ENCODE measurements at places on chromosomes 3 and 15.

DNA sequence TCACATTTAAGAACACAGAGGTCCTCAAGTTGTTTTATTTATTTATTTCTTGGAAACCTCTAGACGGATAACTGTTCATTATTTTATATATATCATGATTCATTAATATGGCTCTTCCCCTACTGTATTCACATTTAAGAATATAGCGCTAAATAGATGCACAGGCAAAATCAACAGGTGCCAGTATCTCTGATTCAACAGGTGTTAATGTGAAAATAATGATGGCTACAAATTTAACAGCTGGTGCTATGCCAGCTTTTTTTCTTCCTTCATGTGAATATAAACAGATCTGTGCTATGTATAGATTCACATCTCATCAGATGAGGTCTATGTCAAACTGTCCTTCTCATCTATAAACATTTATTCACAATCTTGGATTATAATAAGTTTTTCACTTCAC, 218.5 kb upstream of the NR2F2 start:
- no peak for DNase-seq

- DNase-seq: no peak
Measured at GRCh38 chr15:72970933-72971760, 81.1 kb upstream of the NEO1 start.

DNA sequence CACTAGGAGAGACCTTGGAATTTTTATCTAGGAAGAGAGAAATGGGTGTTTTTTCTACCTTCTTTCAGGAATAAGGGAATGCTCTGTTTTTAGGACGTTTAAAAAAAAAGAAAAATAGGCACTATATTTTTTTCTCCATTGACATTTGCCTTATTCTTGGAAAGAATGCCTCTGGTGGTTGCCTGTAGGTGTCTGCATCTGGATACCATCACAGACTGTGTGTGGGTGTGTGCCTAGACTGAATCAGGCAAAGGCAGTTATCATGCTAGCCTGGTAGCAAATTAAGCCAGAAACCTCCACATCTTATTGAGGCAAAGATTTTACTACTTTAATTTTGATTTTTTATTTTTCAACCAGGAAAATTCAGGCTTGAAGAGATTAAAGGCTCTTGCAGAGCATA, 513.6 kb upstream of the KCNMB2 start:
- no peak for DNase-seq

DNA sequence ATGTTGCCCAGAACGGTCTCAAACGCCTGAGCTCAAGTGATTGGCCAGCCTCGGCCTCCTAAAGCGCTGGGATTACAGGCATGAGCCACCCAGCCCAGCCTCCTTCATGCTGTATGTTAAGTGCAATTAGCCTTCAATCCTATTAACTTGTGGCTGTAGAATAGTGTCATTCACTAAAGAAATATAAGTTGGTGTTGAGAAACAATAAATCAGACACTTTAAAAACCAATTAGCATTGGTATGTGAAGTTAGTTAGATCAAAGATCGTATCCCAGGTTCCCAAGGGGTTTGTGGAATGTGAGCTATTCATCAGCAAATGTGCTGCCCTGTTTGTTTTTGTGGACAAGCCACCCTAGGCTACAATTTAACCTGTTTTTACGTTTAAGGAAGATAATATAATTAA, 11.0 kb upstream of the PIK3CB start:
- DNase-seq: no peak

GRCh38 chr15:81819924-81820635, 225.7 kb downstream of the MEX3B start:
- no peak for DNase-seq

GRCh38 chr3:72582211-72582878, 265.9 kb downstream of the SHQ1 start:
- no peak for DNase-seq

GRCh38 chr3:122105626-122106025, 50.5 kb downstream of the CD86 start:
- DNase-seq: peak; percentile 9

Measured in non-pigmented ciliary epithelial cell (primary cell).